ENCODE measurements at places on chromosomes 5 and 9.
A peak's percentile ranks its signal among the peaks of the same experiment; 100 is the strongest.

GRCh38 chr9:124345751-124346281, 69.4 kb downstream of the PSMB7 start:
- no peak overlapping the region for H3K27ac ChIP-seq
- H3K27me3 ChIP-seq, result no peaks in the 10 kb centered on the region
- H3K4me3 ChIP-seq, result no peak overlapping the region

GRCh38 chr9:93020151-93020550, 38.4 kb upstream of the SUSD3 start:
- H3K27me3 ChIP-seq, result no peaks in the 10 kb centered on the region
- no peaks in the 10 kb centered on the region for H3K36me3 ChIP-seq
- H3K27ac ChIP-seq, result no peak overlapping the region
- no peak overlapping the region for H3K4me3 ChIP-seq
- no peaks in the 10 kb centered on the region for H3K4me1 ChIP-seq
- DNase-seq, result no peak

GRCh38 chr9:129319076-129319937, 141.2 kb upstream of the IER5L start:
- no peak overlapping the region for H3K4me3 ChIP-seq
- H3K4me1 ChIP-seq, result peaks cover 99% of the 10 kb centered on the region
- no peaks in the 10 kb centered on the region for H3K36me3 ChIP-seq
- no peak for DNase-seq

- peaks cover 63% of the 10 kb centered on the region for H3K36me3 ChIP-seq
- H3K4me3 ChIP-seq, result no peak overlapping the region
- H3K27me3 ChIP-seq, result no peaks in the 10 kb centered on the region
- H3K27ac ChIP-seq, result no peak overlapping the region
- DNase-seq, result no peak
- H3K4me1 ChIP-seq, result no peaks in the 10 kb centered on the region
Observed at GRCh38 chr9:92633614-92634278, 36.2 kb downstream of the IPPK start.

- H3K36me3 ChIP-seq, result no peaks in the 10 kb centered on the region
- H3K27me3 ChIP-seq, result no peaks in the 10 kb centered on the region
- H3K4me3 ChIP-seq, result no peak overlapping the region
- no peaks in the 10 kb centered on the region for H3K4me1 ChIP-seq
- H3K27ac ChIP-seq, result no peak overlapping the region
Observed at GRCh38 chr9:26574256-26574655, 318.3 kb downstream of the CAAP1 start.

GRCh38 chr9:128218518-128219389, 15.6 kb downstream of the DNM1 start:
- H3K36me3 ChIP-seq, result no peaks in the 10 kb centered on the region
- DNase-seq, result peak; percentile 62
- no peak overlapping the region for H3K27ac ChIP-seq
- H3K27me3 ChIP-seq, result no peaks in the 10 kb centered on the region
- no peak overlapping the region for H3K4me3 ChIP-seq

DNA sequence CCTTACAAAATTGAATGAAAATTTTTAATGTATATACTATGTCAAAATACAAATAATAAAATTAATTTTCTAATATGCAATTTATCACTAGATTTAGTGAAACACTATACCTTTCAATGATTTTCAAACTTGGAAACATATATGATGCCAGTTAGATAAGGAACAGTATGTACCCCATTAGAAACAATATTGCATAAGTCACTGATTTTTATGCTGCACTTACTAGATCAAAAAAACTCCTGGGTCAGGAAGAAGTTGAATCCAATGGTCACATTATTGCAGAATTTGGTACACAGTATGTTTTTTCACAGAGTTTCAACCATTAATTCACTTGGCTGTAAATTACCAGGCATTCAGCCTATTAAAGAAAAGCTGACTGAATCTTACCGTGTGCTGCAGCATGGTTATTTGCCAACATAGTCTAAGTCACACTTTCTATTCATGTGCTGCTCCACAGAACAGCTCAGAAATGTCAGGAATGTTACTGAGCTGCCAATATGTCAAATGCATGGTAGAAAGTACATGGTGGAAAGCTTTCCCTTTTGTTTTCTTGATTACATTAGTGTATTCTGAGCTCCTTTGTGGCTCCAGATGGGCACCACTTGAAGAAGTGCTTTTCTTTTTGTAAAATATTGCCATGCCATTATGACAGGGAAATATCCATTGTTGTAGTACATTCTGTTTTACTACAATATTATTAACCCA, 9.9 kb upstream of the PRR16 start:
- H3K4me3 ChIP-seq, result no peak overlapping the region
- H3K27ac ChIP-seq, result no peak overlapping the region
- H3K27me3 ChIP-seq, result no peaks in the 10 kb centered on the region
- 0 out of 2 replicates have a peak, but pooled peaks cover 5% of the 10 kb centered on the region for H3K4me1 ChIP-seq
- no peak for DNase-seq

DNA sequence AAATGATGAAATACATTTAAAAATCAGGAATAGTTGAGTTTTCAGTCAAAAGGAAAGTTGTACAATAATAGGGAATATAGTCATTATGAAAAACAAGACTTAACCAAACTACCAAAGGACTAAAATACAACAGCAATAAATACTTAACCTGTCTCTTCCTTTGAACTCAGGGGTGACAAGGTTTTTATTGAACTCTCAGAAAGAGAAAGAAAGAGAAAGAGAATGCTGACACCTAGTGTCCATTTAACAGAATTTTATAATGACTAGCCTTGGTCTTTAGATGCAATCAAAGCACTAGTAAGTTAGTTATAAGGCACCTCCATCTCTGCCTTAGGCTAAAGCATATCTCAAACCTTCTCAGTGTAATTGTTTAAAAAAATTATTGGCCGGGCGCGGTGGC, 47.5 kb downstream of the UIMC1 start:
- peaks cover 7% of the 10 kb centered on the region for H3K36me3 ChIP-seq
- H3K27ac ChIP-seq, result no peak overlapping the region
- no peaks in the 10 kb centered on the region for H3K27me3 ChIP-seq
- H3K4me1 ChIP-seq, result no peaks in the 10 kb centered on the region
- no peak overlapping the region for H3K4me3 ChIP-seq
- peak; percentile 46 for DNase-seq

DNA sequence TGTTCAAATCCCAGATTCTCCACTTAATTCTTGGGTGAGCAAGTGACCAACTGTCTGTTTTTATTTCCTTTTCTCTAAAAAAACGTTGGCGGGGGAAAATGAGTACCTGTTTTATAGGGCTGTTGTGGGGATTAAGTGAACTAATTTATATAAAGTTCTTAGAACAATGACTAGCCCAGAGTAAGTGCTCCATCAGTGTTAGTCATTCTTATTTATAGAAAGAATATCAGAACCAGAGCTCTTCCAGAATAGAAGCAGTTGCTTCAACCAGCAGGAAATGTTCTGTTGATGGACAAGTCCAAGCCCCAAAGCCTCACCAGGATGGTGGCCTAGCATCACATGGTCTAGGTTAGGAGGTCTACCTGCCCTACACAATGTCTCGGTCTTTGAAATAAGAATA, 379.2 kb downstream of the ACTL7B start:
- no peak overlapping the region for H3K27ac ChIP-seq
- H3K27me3 ChIP-seq, result peaks cover 20% of the 10 kb centered on the region
- H3K4me3 ChIP-seq, result no peak overlapping the region
- peaks cover 47% of the 10 kb centered on the region for H3K4me1 ChIP-seq
- H3K36me3 ChIP-seq, result no peaks in the 10 kb centered on the region
- no peak for DNase-seq

DNA sequence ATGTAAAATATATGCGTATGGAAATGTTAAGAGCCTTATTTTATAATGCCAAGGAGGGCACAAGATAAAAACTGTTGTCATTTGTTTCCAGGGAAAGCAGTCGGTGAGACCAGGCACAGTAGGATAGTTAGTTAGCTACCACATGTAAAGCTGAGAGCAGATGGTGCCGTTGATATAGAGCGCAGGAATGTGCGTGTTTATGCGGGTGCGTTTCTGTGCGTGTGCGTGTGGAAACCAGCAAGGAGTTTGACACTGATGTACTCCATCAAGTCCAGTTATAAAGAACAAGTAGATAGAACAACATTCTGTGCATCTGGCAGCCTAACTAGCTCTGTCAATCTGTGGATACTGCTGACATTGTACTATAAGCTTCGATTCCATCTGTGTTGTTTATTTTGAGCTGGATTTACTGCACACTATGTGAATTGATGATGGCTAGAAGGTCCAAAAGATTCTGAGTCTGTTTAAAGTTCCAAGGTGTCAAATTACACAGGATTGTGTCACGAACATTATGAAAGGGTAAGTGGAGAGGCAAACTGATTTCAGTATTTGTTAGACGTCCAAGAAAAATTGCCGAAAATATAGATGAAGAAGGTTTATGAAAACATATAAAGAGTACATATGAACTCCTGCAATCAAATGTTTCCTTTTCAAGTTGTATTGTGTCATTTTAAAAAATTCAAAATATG, 494.9 kb upstream of the MEF2C start:
- no peak overlapping the region for H3K27ac ChIP-seq
- H3K27me3 ChIP-seq, result no peaks in the 10 kb centered on the region
- H3K4me1 ChIP-seq, result no peaks in the 10 kb centered on the region
- no peak for DNase-seq
- no peaks in the 10 kb centered on the region for H3K36me3 ChIP-seq

DNA sequence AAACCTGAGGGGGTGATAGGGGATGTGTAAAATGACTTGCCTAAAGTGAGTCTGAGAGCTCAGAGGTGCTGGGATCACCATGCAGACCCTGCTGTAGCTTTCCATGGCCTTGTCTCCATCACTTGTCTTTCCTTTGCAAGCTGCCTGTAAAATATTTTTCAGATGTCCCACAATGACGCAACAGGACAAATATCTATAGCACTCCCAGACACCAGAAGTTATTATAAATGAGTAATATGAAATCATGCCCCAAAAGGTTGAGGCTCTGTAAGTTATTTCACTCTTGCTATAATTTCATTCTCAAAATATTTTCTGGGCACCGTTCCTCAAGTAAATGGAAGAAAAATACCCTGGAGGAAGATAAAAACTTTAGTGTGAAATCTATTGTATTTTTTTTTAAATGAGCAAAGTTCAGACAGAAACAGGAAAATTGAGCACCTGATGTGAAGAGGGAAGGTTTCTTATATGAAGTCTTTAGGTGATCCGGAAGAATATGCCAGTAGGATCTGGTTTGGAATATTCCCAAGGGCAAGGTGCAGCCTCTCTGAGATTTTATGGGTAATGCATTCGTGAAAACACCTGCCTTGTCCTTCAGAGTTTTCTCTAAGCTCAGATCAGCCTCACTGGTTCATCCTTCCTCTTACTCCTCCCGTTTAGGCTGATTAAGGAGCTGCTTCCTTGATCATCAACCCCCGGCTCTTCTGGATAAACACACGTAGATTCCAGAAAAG, 138.3 kb upstream of the DMAC1 start:
- DNase-seq, result no peak
- H3K27me3 ChIP-seq, result no peaks in the 10 kb centered on the region
- no peak overlapping the region for H3K27ac ChIP-seq

- no peak for DNase-seq
- H3K36me3 ChIP-seq, result no peaks in the 10 kb centered on the region
- no peak overlapping the region for H3K27ac ChIP-seq
- no peak overlapping the region for H3K4me3 ChIP-seq
Observed at GRCh38 chr9:18703901-18704379, 230.0 kb downstream of the ADAMTSL1 start.

DNA sequence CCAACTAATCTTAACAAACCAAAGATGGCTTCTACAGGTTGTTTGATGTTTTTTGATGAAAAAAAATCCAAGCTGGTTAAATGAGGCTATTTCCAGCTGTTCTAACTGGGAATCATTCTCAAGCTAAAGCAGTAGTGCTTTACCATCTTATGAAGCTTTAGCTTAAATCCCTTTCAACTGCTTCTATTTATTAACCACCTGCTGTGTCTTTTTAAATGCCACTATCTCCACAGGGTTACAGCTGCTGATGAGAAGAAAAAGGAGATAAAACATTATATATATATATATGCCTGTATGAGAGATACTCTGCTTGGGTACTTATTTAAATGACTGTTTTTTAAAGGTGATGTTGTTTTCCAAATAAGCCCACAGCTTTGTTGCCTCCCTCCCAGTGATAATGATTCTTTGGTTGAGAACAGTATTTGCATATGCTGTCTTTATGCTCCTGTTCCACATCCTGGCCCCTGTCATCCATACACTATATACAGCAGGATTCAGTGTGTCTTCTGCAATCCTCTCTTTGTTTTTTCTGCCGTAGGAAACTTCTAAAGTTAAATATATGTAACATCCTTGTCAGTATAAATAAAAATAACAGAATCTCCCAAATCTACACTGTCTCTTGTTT, 164.0 kb downstream of the PAM start:
- no peak overlapping the region for H3K27ac ChIP-seq
- no peaks in the 10 kb centered on the region for H3K4me1 ChIP-seq
- no peaks in the 10 kb centered on the region for H3K36me3 ChIP-seq

- no peak overlapping the region for H3K27ac ChIP-seq
- no peaks in the 10 kb centered on the region for H3K27me3 ChIP-seq
- H3K36me3 ChIP-seq, result peaks cover 3% of the 10 kb centered on the region
- no peak overlapping the region for H3K4me3 ChIP-seq
- H3K4me1 ChIP-seq, result no peaks in the 10 kb centered on the region
Observed at GRCh38 chr9:99130069-99130468, 25.2 kb downstream of the TGFBR1 start.

DNA sequence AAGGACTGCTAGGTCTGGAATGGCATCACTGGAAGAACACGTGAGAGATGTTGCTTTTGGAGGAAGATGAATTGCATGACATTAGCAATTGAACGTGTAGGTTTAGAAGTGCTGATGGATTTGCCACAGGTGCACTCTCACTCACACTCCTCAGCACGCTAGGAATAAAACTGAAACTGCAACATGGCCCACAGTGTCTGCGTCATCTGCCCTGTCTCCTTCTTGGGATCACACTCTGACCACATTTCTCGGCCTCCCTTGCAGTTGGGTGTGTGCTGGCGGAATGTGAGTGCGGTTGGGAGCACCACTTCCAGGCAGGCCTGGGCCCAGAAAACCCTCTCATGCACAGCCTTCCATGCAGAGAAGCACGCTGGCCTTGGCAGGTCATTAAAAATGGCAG, 152.8 kb upstream of the LHFPL2 start:
- no peak for DNase-seq
- H3K27me3 ChIP-seq, result no peaks in the 10 kb centered on the region
- no peak overlapping the region for H3K27ac ChIP-seq
- peaks cover 9% of the 10 kb centered on the region for H3K36me3 ChIP-seq
- H3K4me3 ChIP-seq, result no peak overlapping the region
- peaks cover 2% of the 10 kb centered on the region for H3K4me1 ChIP-seq

DNA sequence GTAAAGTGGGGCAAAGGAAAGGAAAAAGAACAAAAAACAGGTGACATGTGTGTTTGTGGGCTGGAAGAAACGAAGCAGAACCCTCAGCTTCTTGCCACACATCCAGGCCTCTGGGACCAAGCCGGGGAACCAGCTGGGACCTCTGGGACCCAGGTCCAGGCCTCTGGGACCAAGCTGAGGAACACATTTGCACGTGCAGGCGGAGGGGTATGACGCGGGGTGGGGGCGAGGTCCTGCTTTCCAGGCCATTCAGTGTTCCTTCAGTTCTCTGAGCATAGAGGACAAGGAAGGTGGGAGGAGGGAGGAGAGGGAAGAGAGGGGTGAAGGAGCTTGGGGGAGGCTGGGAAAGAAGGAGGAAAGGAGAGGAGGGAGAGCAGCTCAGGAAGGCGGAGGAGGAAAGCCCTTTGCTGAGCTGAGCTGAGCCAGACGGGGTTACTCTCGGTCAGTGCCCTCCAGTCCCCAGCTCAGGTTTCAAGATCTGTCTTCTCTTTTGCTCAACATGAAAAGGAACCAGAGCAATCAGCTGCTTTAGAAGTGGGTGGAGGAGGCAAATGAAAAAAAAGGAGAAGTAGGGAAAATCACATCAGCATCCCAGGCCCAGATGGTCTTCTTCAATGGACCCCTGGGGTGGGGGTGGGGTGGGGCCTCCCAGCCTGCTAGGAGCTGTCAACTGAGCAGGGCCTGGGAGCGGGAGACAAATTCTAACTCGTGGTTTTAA, 59.1 kb downstream of the ABCA1 start:
- H3K4me3 ChIP-seq, result no peak overlapping the region
- peaks cover 33% of the 10 kb centered on the region for H3K36me3 ChIP-seq
- no peak for DNase-seq
- H3K27me3 ChIP-seq, result no peaks in the 10 kb centered on the region
